ENCODE measurements at places on chromosomes 1 and 21.

DNA sequence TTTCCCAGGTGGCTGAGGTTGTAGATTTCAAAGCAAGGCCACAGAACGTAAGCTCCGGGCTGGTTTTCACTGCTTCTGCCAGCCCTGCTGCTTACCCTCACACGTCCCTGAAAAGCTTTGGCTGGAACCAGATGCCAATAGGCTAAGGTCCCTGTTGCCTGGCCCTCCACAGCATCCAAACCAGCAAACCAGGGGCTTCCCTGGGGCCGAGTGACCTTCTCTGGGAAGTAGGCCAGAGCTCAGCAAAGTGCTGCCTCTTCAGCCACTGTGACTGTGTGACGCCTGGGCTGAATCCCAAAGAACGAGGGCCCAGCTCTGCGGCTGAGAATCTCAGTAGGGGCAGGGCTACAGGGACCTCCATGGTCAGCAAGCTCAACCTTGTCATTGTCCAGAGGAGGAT lies 28.9 kb upstream of the RBM15 start:
- no peak for DNase-seq

GRCh38 chr1:24727501-24728216 lies 17.6 kb upstream of the CLIC4 start:
- no peak for DNase-seq

- no peak for DNase-seq
Observed at GRCh38 chr1:7810395-7810794, 26.3 kb downstream of the PER3 start.

GRCh38 chr1:100714599-100714998 lies 4.9 kb upstream of the VCAM1 start:
- no peak for DNase-seq

DNA sequence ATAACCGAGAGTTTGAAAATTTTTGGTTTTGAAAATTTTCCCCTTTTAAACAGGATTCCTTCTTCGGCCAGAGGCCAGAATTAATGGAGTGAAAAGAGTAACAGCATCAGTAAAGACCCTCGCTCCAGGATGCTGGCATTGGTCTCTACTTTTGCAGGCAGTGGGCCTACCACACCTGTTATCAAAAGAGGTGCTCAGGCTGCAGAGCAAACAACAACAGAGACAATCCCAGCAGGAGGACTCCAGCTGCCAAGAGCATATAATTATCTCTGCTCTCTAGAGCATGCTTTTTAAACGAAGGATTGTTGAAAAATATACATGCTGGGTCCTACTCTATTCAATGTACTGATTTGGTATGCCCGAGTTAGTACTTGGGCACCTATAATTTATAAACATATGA lies 1048.5 kb downstream of the PLA2G4A start:
- no peak for DNase-seq

DNA sequence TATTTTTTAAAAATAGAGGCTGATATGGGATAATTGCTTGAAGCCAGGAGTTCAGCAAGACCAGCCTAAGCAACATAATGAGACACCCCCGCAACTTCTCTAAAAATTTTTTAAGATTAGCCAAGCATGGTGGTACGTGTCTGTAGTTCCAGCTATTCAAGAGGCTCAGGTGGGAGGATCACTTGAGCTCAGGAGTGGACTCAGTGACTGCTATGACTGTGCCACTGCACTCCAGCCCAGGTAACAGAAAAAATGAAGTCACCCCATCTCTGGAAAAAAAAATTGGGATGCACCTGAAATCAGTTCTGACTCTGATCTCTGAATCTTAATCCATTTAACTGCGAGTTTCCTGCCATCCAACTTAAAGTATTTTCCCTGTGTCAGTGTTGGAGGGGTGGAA lies 124.2 kb downstream of the MRPS6 start:
- DNase-seq: no peak

DNA sequence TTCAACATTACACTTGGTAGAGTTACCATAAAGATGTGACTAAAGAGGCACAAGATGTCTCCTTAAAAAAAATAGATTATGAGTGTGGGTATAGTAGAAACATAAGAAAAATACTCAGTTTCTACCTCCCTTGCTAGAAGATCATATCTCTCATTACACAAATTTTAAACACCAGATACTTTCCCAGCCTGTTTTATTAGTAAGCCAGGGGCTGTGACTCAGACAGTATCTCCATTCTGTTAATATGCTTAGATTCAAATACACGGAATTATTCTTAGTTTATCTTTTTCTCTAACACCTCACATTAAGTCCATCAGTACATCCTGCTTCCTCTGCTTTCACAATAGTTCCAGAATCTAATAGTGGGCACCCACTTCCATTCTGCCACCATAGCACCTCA lies 561.8 kb upstream of the ADAMTS5 start:
- no peak for DNase-seq

GRCh38 chr21:36718951-36719501 lies 20.1 kb downstream of the SIM2 start:
- no peak for DNase-seq

DNA sequence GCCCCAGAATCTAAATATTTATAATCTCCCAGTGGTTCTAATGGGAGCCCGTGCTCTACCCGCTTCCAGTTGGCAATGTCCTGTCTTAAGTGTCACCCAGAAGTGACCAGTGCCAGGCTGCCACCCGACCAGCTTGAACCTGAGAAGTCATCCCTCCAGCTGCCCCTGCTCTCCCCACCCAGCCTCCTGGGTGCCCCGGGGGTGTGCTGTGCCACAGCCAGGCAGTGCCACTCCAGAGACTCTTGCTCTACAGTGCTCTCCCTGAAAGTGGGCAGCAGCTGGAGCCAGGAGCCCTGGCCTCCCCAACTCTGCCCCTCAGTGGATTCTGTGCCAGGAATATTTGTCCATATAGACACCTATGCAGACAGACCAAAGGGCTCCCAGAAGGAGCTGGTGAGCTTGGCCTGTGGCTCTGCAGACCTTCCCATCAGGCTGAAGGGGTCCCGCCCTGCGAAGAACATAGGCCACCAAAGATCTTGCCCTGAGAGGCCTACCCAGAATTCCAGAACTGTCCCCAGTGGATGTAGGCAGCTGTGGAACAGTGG lies 9.0 kb upstream of the EPS8L3 start:
- DNase-seq: no peak

- DNase-seq: no peak
Observed at GRCh38 chr1:228921481-228921880, 186.2 kb downstream of the RHOU start.

GRCh38 chr21:43034101-43034500 lies 41.5 kb downstream of the CBS start:
- no peak for DNase-seq
